A549 treated with ZK216348 at 1 μM for 4 hours (cell line): ENCODE measurements at places on chromosomes 7 and 10. TPM values are rescaled to one million over a fixed set of nuclear protein-coding genes. Genes with fewer than 3 reads are reported as not detected.

The CDHR1 gene
- 0.06 to 0.14 TPM (median 0.10 TPM) in 4 of 5 replicates, not detected in the other for total RNA-seq

The MMRN2 gene
- 0.57 to 1.4 TPM (median 1.0 TPM) in 5 replicates for total RNA-seq

The SPDYE8 gene
- not detected in 5 replicates for total RNA-seq

The WEE2 gene
- not detected in 5 replicates for total RNA-seq

The FAM237B gene
- total RNA-seq = not detected in 5 replicates

The WNT8B gene
- total RNA-seq = 0.07 TPM in 1 of 5 replicates, not detected in the others
